Activated naive CD8-positive, alpha-beta T cell treated with anti-CD3 and anti-CD28 coated beads, Interleukin-2, amount 10 ng/mL, durations not matched to agents 7 days and 5 days (primary cell): ENCODE measurements at places on chromosomes 7 and 10.

DNA sequence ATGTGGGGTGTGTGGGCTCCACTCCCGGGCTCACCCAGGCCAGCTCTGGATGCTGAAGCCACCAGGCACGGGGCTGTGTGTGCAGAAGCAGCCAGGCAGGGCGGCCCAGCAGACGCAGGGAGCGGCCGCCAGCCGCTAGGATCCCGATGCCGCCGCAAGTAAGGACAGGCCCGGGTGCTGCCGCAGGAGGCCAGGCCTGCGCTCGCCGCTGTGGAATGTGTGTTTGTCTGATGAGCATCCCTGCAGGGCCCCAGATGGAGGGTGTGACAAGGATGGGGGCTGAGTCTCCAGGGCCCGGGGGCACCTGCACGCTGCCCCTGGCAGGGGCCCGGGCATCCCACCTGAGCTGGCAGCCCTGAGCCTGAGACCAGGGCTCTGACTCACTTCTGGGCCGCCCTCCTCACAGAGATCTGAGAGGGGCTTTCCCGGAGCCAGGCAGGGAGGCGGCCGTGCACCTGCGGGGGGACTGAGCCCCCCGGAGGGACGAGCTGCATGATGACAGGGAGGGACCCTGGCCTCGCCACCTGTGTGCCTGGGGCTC is 101.5 kb downstream of the FOXL3 start:
- peak; percentile 22 for DNase-seq

DNA sequence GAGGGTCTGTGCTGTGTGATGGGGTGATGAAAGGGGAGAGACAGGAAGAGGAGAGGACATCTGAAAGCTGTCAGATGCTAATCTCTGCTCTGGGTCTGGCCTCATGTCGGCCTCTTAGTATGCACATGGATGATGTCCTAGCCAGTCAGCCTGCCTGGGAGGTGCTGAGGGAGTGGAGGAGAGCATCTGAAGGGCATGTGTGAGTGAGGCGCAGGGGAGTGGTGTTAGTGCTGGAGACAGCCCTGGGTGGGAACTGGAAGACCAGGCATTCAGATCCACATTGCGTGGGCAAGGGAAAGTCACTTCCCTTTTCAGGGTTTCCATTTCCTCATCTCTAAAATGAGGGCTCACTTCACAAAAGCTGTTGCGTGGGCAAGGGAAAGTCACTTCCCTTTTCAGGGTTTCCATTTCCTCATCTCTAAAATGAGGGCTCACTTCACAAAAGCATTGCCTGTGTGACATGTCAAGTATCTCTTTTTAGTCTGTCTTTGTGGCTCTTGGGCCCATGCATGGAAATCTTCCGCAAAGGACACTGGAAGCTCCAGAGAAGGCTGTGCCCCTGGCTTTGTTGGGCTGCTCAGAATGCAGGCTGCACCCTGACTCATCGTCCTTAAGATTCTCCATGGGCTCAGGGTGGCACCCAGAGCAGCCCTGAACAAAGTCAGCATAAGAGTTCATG is 10.0 kb downstream of the SFTPD start:
- no peak for DNase-seq

- no peak for DNase-seq
Measured at GRCh38 chr7:122543166-122543565, 155.8 kb downstream of the RNF133 start.

DNA sequence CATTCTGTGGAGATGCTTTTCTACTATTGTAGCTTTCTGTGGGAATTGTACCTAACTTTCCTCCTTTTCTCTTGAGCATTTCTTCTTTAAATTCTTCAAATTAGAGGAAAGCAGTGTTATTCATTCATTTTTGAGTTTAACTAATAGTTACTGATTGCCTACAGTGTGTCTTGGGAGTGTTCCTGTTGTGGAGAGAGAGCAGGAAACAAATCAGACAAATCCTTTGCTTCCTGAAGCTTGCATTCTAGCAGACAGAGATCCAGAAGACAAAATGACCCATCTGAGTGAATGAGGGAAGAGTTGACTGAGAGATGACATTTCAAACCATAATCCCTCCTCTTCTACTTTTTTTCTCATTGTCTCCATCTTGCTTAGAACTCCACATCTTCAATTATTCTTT is 170.4 kb downstream of the SUGCT start:
- no peak for DNase-seq

DNA sequence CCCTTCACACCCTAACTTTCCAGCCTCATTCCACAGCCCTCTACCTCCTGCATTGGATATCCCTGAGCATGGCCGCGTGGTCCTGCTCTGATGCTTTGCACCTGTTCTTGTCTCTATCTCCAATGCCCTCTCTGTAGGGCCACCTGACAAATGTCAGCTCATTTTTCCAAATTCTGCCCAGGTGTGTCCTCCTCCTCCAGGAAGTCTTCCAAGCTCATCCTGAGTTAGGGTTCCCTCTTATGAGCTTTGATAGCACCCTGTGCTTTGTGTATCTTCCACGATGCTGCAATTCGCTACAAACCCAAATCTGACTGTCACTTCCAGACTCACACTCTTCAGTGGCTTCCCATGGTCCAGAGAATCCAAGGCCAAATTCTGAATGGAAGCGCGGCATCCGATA is 14.7 kb upstream of the SLC35B4 start:
- DNase-seq = no peak

- DNase-seq = no peak
Measured at GRCh38 chr10:21330628-21331020, 194.9 kb downstream of the SKIDA1 start.
